Cardiac septum (tissue), 1 donor: ENCODE measurements at places on chromosomes 6 and 20.

DNA sequence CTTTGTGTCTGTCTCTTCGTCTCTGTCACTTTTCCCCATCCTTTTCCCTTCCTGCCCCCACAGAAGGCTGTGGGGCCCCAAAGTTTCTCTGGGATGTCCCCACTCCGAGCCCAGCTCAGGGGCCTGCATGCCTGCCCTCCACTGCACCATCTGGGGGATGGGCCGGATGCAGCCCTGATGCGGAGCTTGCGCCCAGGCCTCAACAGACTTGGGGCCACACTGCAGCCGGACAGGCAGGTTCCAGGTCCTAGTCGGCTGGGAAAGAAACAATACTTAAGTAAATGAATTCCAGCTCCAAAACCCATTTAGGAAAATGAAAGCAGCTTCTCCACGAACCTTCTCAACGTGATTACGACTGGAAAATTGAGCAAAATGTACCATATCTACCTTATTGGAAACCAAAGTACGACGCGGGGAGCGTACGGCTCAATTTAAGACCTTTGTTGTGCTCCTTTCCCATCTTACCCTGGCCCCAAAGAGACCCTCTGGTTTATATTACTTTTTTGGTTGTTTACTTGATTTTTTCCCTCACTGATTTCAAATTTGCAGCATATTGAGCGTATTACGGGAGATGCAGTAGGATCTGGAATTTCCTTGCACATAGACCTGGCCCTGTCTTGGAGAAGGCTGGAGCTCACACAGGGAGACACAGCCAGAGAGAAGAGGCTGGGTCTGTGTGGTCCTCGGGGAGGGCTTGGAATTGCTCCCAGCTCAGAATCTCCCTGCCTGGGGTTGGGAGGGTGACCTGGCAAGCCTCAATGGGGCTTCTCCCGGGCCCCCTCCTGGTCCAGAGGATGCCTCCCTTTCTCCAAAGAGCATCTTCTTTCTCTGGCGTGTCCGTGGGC is 8.0 kb downstream of the FOXC1 start:
- no peak for DNase-seq

DNA sequence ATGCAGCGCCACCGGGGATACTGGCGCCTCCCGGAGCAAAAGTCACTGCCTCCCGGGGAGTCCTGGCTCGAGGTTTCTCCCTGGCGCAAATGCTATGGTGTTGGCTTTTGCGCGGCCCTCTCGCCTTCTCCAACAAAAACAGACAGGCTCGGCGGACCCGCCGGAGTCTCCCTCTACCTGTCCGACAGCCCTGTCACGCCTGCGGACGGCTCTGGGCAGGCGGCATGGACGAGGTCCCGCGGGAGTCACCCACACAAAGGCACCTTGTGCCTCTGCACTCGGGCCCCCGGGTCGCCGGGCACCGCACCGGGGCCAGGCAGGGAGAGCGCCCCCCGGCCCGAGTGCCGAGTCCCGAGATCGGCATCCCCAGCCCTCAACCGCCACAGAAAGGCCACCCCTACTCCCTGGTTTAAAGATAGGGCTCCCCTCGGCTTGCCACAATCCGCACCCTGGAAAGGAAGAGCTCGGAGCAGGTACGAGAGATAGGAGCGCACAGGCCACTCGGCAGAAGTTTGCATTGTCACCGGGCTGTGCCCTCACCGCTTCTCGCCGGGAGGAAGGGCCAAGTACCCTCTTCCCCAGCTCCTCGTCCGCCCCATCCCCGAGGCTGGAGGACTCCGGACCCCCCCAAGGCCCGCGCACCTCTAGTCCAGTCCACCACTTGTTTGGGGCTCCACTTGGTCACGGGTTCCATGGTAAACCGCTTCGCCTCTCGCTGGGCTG is 903 bp downstream of the CNKSR3 start:
- DNase-seq: no peak

DNA sequence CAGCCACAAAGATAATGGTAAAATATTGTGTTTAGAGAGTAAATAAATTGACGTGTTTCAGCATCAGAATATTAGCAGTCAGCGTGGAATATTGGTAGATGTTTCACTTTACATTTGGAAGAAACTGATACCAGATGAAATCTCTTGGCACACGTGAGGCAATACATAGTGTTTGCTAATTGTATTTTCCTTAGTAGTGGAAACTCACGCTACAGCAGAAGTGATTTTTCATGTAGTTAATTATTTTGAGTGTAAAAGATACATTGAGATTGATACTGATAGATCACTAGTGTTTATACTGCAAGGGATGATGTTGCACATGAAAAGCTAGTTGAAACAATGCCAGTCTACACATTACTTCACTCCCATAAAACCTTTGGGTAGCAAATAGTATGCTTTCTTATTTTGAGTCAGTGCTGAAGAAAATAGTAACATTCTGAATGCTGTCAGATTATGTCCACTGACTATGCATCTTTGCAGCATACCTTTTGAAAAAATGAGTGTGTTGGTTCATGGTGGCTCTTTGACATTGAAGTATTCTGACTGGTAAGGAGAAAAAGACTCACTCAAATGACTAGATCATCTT is 59.3 kb downstream of the CD2AP start:
- no peak for DNase-seq

GRCh38 chr20:12555369-12555768 is 453.4 kb upstream of the SPTLC3 start:
- no peak for DNase-seq

GRCh38 chr20:24762791-24763350 is 186.2 kb upstream of the CST7 start:
- peak; percentile 50 for DNase-seq

DNA sequence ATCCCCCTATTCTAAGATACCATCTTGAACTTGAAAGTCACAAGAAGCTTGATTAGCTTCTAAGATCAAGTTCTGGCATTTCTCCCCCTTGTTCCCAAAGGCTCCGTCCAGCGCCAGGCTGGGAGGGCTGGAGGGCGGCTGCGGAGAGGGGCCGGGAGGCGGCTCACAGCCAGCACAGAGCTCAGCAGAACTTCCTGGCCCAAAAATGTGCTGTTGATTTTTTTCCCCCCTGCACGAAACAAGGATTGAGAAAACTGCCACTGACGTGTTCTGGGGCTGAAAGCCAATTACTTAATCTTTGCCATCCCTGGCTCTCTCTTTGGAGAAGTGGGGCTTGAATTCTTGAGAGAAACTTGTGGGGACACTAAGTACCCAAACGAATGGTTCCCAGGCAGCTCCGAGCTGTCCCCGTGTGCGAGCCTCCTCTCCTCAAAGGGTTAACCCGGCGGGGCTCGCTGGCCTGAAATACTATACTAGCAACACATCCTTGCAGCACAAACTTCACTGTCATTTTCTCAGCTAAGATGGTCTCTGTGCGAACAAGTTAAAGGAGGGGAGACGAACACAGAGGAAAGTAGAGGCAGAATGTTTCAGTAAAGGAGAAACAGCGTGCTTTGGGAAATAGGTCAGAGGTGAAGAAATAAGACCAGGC is 452 bp downstream of the TRAF3IP2 start:
- DNase-seq: peak; percentile 84
